Purkinje cell (primary cell): ENCODE measurements at places on chromosomes 12 and 14. TPM values are rescaled to one million over a fixed set of nuclear protein-coding genes. Genes with fewer than 3 reads are reported as not detected.

GPRC5A gene
- polyA plus RNA-seq = not detected in 2 replicates

PTPRB gene
- 3.1 and 7.1 TPM in 2 replicates for polyA plus RNA-seq

TOMM20L gene
- not detected in 2 replicates for polyA plus RNA-seq

FAM181A gene
- not detected in 2 replicates for polyA plus RNA-seq

MAP1LC3B2 gene
- polyA plus RNA-seq = 2.1 and 3.1 TPM in 2 replicates

PZP gene
- polyA plus RNA-seq = 3.2 TPM in 1 of 2 replicates, not detected in the other

STON2 gene
- polyA plus RNA-seq = 3.4 and 3.5 TPM in 2 replicates

TTC9 gene
- polyA plus RNA-seq = 1.1 and 1.4 TPM in 2 replicates

PTHLH gene
- polyA plus RNA-seq = 31.3 and 32.7 TPM in 2 replicates

TC2N gene
- 0.51 TPM in 1 of 2 replicates, not detected in the other for polyA plus RNA-seq

SLCO1A2 gene
- polyA plus RNA-seq = 0.42 and 1.4 TPM in 2 replicates

ANKRD33 gene
- not detected in 2 replicates for polyA plus RNA-seq

AKAP6 gene
- 142 and 178 TPM in 2 replicates for polyA plus RNA-seq

CBLN3 gene
- polyA plus RNA-seq = 2.9 and 5.2 TPM in 2 replicates

DTX1 gene
- polyA plus RNA-seq = 11.7 and 13.5 TPM in 2 replicates
